ENCODE measurements at places on chromosomes 3 and 15.

DNA sequence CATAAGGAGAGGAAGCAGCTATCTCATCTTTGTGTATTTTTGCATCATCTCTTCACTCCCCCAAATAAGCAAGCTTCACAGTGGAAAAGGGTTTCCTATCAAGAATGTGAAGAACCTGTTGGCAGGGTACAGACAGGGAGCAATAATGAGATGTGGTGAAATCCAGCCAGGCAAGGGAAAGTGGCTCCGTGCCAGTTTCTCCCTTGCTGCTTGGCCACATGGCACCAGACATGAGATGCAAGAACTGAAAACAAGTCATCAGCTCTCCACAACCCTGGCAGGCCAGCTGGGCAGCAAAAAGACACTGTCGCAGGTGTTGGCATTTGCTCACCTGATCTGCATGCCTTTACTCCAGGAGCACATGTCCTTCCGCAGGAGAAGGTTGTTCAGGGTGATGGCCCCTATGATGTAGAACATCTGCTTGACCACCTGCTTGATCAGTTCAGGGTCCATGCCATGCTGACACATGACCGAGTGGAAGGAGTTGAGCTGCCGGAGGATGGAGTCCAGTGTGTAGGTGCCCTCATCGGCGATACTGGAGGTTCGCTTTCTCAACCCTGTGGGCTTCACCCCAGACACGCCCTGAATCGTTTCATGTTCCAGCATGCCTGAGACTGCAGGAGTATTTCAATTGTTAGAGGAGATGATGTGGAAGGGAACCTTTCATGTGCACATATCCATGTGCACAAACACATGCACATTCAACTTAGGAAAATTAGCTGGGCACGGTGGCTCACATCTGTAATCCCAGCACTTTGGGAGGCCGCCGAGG, 23.3 kb upstream of the MYO5C start:
- DNase-seq, result no peak

GRCh38 chr3:46110701-46111493, 83.6 kb upstream of the XCR1 start:
- DNase-seq, result peak; percentile 89

GRCh38 chr3:40152482-40153133, 156.9 kb upstream of the EIF1B start:
- no peak for DNase-seq

DNA sequence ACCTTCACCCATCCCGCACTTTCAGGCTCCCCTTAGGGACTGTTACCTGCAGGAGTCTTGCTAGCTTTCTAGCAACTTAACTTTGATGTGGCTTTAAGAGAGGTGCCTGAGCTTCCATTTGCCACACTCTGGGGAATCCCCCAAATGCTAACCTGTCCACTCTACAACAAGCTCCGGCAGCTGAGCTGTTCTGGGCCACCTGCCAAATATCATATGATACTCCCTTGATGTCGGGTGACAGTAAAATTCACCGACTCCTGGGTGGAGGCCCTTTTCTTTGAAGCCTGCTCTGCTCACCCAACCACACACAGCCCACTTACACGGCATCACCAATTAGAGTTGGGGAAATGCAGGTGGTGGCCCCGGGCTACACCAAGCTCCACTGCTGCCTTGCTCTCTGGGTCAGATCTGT, 38.0 kb upstream of the XCR1 start:
- no peak for DNase-seq

DNA sequence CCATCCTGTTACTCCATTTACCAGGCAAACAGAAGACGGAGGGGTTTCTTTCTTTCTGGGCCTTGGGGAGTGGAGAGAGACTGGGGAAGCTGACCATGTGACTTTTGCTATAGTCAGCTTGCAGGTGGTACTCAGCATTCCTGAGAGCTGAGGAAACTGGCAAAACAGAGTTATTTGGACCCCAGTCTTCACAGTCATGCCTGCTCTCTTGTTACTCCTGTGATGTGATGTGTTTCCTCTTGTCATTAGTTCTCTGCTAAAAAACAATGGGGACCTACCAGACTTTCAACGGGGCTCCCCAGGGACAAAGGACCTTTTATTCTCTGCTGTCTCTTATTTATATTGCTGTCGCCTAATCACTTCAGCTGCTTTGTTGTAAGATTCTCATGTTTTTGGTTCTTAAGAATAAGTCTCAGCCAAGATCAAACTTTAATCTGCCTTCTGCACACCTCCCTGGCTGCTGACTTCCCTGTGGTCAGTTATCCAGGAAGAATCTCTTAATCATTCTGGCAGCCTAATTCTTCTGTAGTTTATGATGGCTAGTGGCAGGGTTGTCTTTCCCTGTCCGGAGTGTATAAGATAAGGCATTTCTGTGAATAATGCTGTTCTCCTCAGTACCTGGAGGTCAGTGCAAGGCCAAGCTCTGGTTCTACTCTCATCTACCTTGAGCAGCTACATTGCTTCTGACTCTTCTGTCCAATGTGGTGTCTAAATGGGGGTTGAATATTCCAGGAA, 8.8 kb downstream of the STARD9 start:
- no peak for DNase-seq

DNA sequence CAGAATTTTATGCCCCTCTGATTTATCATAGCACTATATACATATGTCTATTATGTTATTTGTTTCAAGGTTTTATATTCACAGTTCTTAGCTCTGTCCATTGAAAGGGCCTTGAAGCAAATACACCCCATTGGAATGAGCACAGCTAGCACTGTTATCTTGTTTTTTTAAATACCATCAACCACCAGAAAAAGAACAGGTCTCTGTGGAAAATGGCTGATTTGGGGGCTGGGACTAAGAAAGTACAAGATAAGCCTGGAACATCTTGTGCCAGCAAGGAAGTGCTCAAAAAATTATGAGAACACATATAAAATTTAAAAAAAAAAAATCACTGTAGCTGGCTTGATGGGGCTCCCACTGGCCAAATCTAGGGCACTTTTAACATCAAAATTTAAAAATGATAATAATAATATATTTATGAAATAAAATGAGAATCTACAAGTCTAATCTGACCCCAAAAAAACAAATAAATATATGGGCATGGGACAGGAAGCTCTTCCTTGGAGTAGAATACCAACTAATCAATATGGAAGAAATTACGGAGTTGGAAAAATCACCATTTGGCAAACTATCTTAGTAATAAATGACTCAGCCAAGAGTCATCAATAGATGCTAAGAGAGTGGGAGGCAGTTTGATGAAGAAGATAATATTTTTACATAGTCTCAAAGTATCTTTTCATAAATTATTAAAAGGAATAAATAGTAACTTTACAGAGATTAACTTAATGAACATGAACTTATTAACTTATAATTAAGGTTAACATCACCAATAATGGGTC, 20.5 kb downstream of the IFT80 start:
- no peak for DNase-seq

GRCh38 chr15:68578980-68579935, at the start of gene CORO2B:
TSS of gene CORO2B (plus strand) at chr15:68578993. CDS start at chr15:68579263, 270 bp downstream.
- peak; percentile 63 for DNase-seq

DNA sequence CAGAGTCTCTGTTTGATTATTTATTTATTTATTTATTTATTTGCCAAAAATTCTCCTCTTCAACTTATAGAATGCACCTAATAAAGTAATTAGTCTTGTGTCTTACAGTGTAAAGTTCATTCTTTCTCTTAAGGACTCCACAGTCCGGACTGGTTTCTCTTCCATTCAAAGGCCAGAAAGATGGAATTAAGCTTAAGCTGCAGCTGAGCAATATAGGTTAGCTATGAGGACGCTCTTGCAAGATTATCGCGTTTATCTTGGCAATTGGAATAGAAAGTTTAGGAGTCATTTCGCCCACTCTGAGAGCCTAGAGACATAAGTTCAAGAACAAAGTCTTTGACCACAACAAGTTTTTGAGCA, 15.0 kb downstream of the TAGLN3 start:
- DNase-seq, result no peak

DNA sequence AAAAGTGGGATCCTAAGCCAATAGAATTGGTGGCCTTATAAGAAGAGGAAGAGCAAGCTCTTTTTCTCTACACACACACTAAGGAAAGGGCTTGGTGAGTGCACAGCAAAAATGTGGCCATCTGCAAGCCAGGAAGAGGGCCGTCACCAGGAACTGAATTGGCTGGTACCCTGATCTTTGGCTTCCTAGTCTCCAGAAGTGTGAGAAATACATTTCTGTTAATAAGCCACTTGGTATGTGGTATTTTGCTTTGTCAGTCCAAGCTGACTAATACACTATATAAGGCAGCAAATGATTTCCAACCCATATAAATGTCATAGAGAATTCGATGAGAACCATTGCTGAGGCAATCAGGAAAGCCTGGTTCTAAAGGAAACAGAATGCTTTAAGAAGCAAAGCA, 816.3 kb upstream of the SEMA6D start:
- DNase-seq, result no peak

GRCh38 chr3:194139071-194139813, 3.3 kb downstream of the HES1 start:
- peak; percentile 45 for DNase-seq

- DNase-seq, result no peak
Measured at GRCh38 chr3:144052275-144052674, 80.7 kb downstream of the DIPK2A start.
